ENCODE measurements at places on chromosomes 3 and 15.

GRCh38 chr15:70215951-70216350, 118.2 kb upstream of the TLE3 start:
- no peak for DNase-seq

- no peak for DNase-seq
These were observed 101.4 kb downstream of the CCNL1 start for GRCh38 chr3:157058392-157059071.

DNA sequence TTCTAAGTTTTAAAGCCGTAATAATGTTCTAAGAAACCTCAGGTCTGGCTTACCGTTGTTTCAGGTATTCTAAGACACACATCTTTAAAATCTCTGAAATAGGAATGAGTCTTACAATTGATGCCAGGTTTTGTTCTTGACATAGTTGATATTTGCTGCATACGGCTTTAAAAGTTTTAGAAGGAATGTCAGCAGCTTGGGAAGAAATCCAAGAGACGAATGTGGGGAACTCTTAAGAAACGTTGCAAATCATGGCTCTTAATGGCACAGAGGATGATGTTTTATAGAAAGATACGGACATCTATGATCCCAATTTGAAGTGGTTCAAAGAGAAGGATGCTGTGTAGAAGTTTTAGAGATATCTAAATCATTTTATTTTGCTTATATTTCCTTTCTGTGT, 11.5 kb downstream of the NUDT16 start:
- DNase-seq, result no peak

DNA sequence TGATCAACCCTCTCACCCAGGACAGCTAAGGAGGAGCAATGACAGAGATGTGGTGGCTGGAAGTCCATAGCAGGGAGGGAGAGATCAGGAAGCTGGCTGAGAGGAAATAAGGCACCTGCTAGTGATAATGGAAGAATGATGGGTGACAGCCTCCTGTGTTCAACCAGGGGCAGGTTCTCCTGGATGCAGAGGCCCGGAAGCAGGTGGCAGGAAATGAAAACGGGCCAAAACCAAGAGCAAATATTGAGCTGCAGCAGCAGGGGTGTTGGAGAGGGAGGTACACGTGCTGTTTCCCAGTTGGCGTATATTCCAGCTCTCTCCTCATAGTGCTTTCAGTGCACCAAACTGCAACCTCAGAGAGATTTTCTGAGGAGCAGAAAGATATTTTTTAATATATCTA, 213.4 kb upstream of the TBL1XR1 start:
- no peak for DNase-seq

DNA sequence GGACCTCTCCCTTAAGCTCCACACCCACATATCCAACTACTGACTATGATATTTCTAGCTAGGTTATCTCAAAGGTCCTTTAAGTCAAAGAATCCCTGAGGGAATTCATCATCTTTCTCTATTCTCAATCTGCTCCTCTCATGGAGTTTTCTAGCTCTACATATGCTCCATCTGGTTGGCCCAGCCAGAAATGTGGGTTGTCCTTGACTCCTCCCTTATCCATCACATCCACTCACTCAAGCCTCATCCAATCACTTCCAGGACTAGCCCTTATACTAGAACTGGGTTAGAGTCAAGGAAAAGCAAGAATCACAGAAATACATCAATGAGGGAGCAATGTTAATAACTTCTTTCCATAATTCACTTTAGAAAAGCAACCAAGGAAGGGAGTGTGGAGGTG, 45.4 kb downstream of the ZNF106 start:
- no peak for DNase-seq

DNA sequence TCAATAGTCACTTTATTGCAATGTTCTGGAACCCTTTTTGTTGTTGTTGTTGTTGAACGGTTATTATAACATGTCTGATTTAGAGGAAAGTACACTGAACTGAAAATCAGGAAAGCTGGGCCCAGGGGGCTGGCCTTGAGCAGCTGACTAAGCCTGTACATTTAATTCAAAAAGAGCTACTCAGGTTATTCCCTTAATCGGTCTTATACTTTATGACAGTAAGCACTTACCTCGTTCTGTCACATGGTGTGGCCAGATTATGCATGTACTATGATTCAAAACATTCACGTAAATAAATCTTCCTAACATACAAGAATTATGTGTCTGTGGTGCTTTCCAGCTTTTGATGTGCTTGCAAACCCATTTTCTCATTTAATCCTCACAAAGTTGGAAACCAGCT, 382.5 kb upstream of the TPRG1 start:
- DNase-seq, result no peak

- DNase-seq, result no peak
These were observed 243.4 kb downstream of the IGSF11 start for GRCh38 chr3:118791246-118791645.

DNA sequence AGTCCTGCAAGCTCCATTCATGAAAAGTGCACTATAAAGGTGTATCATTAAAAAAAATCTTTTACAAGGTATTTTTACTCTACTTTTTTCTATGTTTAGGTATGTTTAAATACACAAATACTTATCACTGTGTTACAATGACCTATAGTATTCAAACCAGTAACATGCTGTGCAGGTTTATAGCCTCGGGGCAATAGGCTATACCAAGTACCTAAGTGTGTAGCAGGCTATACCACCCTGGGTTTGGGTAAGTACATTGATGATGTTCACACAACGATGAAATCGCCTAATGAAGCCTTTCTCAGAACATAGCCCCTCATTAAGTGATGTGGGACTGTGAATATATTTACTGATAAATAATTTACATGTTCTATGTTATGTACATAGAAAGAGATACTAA, 104.6 kb downstream of the ATP1B3 start:
- no peak for DNase-seq
